Stimulated activated CD4-positive, alpha-beta T cell treated with anti-CD3 and anti-CD28 coated beads, TNF-alpha, amount 100 ng/mL, for 48 hours (primary cell): ENCODE measurements at places on chromosomes 12 and 14.

GRCh38 chr12:117060246-117060928, 38.8 kb downstream of the TESC start:
- DNase-seq: no peak

- no peak for DNase-seq
Measured at GRCh38 chr14:105023791-105024480, 3.1 kb upstream of the CDCA4 start.

DNA sequence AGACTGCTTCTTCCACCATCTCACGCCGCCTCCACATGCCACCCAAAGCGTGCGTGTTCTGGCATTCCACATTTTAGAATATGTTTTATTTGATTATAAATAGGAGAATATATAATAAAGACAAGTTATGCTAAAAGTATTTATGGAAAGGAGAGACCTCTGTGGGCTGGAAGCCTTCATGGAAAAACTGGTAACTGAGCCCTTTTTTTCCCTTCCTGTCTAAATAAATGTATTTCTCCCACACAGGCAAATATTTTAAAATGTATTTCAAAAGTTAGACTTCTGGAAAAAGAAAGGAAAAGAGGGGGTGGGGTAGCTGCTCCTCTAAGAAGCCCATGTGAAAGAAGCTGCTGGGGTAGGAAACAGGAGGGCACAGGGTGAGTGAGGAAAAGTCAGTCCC, 16.1 kb upstream of the NR4A1 start:
- DNase-seq: no peak

DNA sequence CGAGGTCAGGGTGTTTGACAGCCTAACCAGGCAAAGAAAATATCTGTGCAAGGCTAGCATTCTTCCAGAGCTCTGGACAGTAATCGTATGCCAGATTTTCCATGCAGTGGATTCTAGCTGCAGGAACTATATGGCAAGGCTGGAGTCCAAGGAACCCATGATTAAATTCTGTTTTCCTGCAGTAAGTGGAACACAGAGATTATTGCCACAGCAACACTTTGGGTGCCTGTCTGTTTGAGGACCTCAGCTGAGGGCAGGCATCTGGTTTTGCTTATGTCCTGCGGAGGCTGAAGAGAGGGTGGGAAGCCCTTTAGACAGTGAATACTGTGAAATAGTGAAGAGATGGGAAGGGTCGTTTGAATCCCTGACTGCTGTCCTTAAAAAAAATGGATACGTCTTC, 104.4 kb downstream of the DAD1 start:
- no peak for DNase-seq

DNA sequence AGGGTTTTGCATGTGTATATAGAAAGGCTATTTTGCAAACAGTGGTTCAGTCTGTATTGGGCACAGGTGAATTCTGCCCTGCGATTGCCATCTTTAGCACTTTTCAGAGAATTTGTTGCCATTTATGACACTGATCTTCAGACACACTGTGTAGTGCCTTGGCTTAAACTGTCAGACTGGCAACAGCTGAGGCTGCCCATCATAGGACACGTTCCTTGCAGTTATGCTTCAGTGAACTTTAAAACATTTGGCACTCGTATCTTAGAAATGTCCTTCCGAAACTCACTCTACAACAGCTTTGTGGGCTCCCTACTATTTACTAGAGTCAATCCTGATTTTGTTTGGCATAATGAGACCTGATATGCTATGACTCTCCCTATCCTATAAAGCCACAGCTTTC, 29.1 kb downstream of the AP5M1 start:
- DNase-seq: no peak

DNA sequence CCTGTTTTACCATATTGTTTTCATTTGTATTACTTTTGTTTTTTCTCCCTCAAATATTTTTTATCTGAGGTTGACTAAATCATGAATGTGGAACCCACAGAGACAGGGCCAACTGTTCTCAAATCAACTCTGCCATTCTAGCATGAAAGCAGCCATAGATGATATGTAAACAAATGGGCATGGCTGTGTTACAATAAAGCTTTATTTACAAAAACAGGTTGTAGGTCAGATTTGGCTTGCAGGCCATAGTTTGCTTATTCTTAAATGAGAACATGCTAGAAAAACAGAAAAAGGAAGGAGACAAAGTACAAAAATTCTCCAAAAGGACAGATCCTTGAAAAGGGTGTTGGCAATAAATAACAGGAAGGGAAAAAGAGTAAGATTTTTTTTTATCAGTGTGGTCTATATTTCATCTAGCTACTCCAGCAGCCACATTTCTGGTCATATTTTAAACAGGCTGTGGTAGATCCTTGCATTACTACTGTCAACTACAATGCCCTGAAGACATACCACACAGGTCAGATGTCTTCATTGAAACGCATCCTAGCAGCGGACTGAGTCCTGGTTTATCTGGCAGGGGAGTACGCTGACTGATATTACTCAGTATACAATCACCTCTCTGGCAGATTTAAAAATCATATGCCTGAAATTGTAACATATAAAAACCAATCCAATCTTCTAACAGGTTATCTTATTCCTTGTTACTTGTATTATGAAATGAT, 42.9 kb downstream of the SPPL3 start:
- DNase-seq: no peak

DNA sequence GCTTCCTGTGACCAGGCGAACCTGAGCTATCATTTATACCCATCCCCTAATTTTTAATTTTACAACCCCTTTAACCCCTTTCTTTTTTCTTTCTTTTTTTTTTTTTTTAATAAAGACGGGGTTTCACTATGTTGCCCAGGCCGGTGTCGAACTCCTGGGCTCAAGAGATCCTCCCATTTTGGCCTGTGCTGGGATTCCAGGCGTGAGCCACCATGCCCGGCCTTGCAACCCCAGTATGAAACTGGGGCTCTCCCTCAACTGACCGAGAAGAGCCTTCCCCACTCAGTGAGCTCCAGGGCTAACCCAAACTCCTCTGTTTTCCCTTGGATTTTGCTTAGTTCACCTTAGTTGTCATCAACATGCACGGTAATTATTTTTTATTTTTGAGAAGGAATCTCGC, 992 bp downstream of the CPSF2 start:
- no peak for DNase-seq

DNA sequence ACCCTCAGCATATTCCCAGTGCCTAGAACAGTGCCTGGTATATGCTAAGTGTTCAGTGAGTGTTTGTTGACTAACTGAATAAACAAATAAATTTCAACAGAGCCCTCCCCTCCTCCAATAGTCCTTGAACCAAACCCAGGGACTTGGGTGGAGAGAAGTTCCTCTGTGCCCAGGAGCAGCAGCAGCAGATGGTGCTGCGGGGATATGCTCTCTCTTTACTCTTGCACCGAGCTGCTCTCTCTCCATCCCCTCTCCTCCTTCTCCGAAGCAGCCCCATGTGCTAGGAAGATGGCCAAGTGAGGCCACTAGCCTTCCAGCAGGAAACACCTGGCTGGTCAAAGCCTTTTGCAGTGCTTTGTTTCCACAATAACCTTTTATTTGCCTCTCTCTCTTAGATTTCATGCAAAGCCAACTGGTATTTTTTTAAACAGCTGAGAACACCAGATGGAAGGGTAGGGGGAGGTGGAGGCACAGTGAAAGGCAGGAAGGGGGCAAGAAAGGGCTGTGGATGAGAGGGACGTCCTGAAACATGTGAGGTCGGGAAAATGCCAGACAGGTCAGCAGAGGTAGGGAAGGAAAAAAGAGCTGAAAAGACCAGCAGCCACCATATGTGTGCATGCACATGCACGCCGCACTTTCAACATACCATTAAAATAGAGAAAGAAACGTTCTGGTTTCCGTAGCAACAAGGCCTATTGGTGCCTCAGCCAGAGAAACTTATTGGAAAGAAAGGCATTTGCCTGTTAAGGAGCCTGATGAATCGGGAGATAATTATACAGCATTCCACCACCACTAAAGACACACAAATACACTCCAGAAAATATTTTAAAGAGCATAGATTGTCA, 78.9 kb downstream of the EMP1 start:
- no peak for DNase-seq

- no peak for DNase-seq
Measured at GRCh38 chr14:99896361-99896760, 103.1 kb downstream of the EML1 start.

GRCh38 chr12:7142056-7142644, 12.0 kb downstream of the CLSTN3 start:
- peak; percentile 36 for DNase-seq

GRCh38 chr12:12481631-12482030, 81.0 kb downstream of the DUSP16 start:
- no peak for DNase-seq

DNA sequence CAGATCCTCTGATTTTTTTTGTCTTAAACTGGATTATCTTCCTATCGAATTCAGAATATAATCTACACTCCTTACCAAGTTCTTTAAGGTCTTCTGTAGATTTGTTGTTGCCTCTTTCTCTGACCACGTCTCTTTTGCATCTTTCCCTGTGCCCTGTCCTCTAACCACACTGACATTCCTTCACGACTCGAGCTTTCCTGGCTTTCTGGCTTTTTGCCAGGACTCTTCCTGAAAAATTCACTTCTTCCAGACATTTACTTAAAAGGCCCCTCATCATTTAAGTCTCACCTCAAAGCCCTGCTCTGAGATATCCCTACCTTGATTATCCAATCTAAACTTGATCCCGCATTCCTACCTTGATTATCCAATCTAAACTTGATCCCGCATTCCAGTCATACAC, 422.3 kb upstream of the DCN start:
- DNase-seq: no peak

GRCh38 chr14:93231129-93231979, 24.3 kb downstream of the UBR7 start:
- no peak for DNase-seq

DNA sequence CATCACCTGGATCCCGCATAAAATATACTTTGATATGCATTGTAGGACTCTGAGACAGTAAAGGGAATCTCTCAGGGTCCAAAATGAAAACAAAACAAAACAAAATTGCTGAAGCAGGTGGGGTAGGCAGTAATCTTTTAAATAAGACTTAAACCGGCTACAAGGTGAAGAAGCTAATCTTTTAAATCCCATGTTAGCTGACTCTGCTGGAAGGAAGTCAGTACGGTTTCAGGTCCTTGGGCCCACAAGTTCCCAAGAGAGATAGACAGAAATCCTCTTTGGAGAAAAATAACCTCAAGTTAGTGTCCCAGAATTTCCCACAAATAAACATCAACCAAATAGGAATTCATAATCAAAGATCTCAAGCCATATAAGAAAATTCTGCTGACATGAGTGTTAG, 5.0 kb upstream of the EPS8 start:
- DNase-seq: no peak

DNA sequence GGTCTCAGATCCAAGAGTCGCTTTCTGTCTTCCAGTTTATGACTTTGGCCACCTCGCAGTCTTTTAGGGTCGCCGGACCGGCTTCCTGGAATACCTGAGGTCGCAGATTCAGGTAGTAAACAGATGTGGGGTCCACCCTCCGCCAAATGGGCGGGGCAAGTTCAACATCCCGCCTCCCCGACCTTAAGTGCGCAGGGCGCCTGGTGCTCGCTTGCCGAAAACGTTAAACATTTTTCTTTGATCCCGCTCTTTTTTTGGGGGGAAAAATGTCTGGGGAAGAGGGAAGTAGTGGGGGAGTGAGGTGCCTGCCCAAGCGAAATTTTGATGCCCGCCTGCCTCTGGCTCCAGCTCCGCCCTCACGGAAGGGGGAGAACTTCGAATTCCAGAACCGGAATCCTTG, 73.9 kb upstream of the TBX5 start:
- DNase-seq: no peak

DNA sequence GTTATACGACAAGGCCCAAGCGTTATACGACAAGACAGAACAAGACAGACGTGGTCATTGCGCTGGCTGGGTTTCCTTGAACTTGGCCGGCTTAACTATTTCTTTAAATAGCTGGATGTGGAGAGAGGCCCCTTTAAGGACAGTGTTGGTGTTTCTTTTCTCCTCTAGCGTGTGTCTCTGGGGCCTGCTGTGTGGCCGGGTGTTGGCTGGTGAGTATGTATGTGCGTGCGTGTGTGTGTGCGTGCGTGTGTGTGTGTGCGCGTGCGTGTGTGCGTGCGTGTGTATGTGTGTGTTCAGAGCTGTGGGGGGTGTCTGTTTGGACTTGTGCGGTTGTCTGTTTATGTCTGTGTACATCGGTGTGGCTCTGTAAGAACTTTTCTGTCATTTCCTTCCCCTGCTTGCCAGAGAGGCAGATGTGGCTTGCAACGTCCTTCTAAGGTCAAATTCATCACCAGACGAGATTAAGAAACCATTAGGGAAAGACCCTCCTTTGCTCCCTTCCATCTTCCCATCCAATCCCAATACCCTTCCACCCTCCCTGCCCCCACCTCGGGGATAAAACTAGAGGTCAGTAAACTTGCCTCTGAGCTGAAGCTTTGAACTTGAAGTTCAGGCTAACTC, 78.6 kb upstream of the TBX3 start:
- no peak for DNase-seq

GRCh38 chr12:75939016-75939642, 92.4 kb downstream of the PHLDA1 start:
- no peak for DNase-seq

DNA sequence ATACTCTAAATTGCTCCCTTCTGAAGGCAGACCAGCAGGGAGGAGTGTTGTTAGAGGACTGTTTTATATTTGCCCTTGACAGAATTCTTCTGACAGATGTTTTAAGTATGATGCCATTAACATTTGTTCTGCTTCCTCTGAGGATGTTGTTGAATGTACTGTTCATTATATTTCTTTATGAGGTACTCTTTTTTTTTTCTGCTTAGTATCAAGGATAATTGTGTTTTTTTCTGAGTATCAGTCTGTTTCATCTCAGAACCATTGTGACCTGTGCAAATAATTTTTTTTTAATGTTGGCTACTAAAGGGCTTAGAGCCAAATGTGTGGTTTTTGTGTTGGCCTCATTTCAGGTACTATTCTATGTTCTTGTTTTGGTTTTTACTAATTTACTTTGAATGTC, 10.6 kb downstream of the METAP2 start:
- no peak for DNase-seq

DNA sequence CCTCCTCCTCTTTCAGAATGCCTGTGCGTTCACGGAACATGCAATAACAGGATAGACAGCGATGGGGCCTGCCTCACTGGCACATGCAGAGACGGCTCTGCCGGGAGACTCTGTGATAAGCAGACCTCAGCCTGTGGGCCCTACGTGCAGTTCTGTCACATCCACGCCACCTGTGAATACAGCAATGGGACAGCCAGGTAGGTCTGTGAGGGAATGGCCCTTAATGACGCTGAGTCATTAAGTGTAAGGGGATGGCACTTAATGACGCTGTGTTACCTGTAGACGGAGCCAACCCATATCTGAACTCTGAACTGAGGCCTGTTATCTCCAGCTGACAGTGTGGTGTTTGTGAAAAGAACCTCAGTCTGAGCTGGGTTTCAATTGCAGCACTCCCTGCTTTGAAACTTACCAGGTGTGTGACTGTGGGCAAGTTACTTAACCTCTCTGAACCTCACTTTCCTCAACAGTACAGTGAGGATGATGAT, 86.9 kb downstream of the STAB2 start:
- DNase-seq: no peak

GRCh38 chr12:84785951-84786350, 126.6 kb downstream of the SLC6A15 start:
- no peak for DNase-seq

DNA sequence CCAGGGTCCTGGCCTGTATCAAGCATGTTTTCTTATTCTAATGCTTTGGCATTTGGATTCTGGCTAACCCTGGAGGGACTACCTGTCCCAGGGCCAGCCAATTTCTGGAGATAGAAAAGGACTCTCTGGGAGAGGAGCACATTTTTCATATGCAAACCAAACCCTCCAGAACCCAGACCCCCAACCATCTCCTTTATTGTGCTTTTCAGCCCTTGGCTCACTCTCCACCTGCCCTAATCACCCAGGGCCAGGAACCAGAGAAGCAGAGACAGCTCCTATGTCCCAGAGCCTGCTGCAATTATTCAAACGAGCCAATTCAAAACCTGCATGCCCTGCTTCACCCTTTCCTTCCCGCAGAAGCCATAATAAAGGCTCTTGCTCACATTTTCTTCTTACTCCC, 23.8 kb downstream of the HSPB8 start:
- DNase-seq: no peak
